ENCODE measurements at places on chromosomes 5 and 9.
A peak's percentile ranks its signal among the peaks of the same experiment; 100 is the strongest.

DNA sequence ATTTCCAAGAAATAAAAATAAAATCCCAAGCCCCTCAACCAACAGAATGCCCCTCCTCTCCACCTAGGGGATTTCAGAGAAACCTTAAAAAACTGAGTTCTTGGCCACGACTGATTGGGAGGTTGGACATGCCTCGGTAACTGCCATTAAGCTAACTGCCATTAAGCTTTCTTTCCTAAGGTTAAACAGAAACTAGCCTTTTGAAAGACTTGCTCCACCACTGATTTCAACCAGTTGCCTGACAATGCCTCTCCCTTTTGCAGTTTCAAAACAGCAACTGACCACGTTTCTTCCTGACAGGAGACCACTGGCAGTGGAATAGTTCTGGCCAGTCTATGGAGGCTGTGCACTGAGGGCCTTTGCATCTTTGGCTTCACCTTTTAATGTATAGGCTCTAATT, 39.3 kb upstream of the TRPC7 start:
- no peaks in the 10 kb centered on the region for H3K36me3 ChIP-seq
- DNase-seq = no peak
- H3K4me1 ChIP-seq = no peaks in the 10 kb centered on the region
- no peak overlapping the region for H3K4me3 ChIP-seq

GRCh38 chr9:128835246-128836210, 5.9 kb upstream of the SPOUT1 start:
- H3K4me3 ChIP-seq = no peak overlapping the region
- H3K27ac ChIP-seq = no peak overlapping the region
- H3K36me3 ChIP-seq = peaks cover 26% of the 10 kb centered on the region
- H3K27me3 ChIP-seq = no peaks in the 10 kb centered on the region
- no peaks in the 10 kb centered on the region for H3K4me1 ChIP-seq

DNA sequence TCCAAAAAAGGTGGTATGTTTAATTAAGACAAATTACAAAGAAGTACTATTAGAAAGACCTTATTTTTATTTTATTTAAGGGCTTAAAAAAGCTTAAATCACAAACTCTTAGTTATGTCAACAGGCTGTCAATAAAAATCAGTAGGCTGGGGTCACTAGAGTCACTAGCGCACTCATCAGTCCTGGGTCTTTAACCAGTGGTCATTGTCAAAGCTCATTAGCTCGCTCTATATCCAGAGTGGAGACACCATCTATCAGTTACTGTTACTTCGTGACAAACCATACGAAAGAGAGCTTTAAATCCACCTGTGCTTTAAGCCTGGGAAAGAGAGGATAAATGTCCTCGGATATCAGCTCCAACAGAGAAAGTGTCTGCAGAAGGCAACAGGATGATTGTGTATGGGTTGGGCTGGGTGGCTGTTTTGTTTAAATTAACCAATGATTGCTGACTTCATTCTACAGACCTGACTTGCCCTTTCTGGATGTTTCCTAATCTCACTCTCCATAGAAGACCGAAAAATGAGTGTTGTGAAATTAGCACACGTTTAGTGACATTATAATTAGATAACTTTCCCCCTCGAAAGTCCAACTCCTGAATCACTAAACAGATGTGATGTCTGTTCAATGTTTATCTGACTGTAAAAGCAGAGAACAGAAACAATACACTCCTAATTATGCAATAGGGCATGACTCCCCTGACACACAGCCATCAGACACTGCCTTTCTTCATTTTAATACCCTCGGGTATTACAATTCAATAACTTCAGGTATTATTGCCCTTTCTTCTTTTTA, 123.6 kb upstream of the TNPO1 start:
- no peaks in the 10 kb centered on the region for H3K36me3 ChIP-seq
- peak overlapping the region; percentile 33 for H3K4me3 ChIP-seq
- peaks cover 7% of the 10 kb centered on the region for H3K4me1 ChIP-seq
- H3K27ac ChIP-seq = peak overlapping the region; percentile 35
- H3K27me3 ChIP-seq = no peaks in the 10 kb centered on the region
- DNase-seq = peak; percentile 71

DNA sequence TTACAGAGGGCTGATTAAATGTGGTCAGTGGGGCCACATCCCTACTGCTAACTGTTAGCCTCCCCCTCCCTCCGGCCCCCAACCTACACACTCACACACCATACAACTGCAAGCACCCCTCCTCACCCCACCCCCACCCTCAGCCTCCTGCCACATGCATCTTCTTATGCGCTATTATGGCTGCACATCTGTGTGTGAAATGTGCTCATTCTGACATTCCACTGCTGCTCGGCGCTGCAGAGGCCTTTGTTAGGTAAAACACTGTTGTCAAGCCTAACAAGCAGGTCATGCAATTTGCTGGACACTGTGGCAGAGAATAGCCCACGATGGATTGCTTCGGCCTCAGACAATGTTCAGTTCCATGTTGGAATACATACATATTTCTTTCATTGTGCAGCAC, 173.6 kb downstream of the NR2F1-AS1 start:
- H3K36me3 ChIP-seq = no peaks in the 10 kb centered on the region
- no peak overlapping the region for H3K4me3 ChIP-seq
- no peaks in the 10 kb centered on the region for H3K4me1 ChIP-seq
- H3K27me3 ChIP-seq = no peaks in the 10 kb centered on the region
- DNase-seq = no peak

DNA sequence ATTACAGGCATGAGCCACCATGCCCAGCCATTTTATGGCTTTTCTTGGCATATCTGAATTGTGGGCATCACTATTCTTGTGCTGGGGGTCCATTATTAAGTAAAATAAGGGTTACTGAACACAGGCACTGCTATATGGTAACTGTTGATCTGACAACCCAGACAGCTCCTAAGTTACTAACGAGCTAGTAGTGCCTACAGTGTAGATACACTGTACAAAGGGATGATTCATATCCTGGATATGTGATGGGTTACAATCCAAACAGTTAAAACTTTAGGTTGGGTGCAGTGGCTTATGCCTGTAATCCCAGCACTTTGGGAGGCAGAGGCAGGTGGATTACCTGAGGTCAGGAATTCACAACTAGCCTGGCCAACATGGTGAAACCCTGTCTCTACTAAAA, 4.3 kb downstream of the CD14 start:
- no peaks in the 10 kb centered on the region for H3K27me3 ChIP-seq
- no peak overlapping the region for H3K27ac ChIP-seq
- H3K4me1 ChIP-seq = peaks cover 26% of the 10 kb centered on the region
- peak; percentile 38 for DNase-seq

DNA sequence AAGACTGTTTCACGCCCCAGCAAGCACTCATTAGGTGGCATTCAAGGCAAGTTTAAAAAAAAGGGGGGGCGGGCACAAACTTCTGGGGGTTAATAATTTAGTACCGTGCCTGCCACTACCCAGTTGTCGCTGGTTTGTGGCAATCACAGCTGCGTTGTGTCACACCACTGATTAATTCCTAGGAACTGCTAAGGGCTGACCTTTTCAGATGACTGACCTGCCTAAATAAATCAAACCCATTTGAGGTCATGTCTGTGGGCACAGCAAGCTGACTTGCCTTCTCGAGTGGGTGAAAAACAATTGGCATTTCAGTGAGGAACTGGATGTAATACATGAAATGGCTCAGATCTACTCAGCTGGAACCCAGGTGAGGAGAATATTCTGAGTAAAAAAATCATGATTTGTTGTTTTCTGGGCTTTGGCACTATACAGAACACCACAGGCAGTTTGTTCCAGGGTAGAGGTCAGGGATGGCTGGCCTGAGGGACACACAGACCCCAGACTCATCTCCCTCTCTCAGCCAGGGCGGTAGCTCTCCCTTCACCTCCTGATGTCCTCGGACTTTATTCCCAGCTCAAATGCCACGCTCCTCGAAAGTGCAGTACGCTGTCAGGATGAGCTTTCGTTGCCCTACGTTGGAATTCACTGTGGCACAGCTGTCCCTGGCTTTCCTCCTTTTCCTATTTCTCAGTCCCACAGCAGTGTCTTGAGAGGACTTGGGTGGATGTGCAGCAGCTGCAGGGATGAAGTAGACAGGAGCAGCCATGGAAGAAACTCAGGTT, 15.5 kb upstream of the MGAT1 start:
- no peaks in the 10 kb centered on the region for H3K27me3 ChIP-seq
- H3K27ac ChIP-seq = no peak overlapping the region
- no peaks in the 10 kb centered on the region for H3K36me3 ChIP-seq

- no peaks in the 10 kb centered on the region for H3K27me3 ChIP-seq
- DNase-seq = no peak
- peaks cover 29% of the 10 kb centered on the region for H3K4me1 ChIP-seq
- H3K4me3 ChIP-seq = peak overlapping the region; percentile 98
- H3K36me3 ChIP-seq = peaks cover 61% of the 10 kb centered on the region
Measured at GRCh38 chr5:1803192-1803591, 2.0 kb downstream of the NDUFS6 start.
